OCI-LY7 (cell line): ENCODE measurements at places on chromosomes 4 and X.

DNA sequence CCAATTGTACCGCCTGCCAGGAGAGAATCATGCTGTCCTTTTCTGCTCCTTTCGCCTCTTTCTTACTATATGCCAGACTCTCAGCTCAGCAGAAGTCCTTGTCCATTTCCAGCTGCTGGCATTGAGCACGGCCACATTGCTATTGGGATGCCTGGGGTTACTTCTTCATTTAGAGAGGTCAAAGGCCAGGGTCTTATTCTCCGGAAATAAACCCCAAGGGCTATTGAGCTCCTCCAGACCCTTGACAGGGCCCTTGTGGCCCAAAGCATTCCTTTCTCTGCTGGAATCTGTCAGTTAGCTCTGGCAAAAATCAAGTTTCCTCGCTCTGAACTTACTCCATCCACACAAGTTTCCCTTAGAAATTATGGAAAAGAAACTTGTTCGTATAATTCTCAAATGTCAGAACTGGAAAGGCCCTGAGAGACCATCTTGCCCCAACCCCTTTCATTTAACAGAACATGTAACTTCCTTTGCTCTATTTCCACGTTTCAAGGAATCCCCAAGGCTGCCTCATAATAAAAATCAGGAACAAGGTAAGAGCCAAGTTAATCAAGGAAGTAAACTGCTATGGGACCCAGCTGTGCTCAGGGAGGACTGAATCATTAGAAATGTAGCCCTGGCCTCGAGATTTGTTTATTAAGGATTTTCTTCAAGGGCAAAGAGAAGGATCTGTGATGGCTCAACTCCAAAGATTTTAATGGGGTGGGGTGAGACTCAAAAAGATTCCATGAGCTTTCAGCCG lies 11.8 kb downstream of the AKAP4 start:
- DNase-seq = no peak

GRCh38 chr4:24805067-24805466 lies 9.7 kb downstream of the SOD3 start:
- no peak for DNase-seq

DNA sequence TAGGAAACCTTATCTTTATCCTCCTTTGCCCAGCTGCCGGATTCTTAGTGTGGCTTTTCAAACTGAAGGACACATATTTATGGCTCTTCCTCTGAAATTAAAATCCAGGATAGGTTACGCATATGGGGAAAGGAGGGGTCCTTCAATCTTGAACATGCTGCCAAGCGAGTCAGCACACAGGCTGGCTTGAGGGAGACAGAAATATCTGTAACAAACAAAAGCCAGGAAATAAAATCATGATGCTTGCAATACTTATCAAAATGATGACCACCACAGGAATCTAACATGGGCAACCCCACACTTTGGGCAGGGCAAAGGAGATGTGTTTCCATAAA lies 196.4 kb upstream of the LDB2 start:
- DNase-seq = no peak

DNA sequence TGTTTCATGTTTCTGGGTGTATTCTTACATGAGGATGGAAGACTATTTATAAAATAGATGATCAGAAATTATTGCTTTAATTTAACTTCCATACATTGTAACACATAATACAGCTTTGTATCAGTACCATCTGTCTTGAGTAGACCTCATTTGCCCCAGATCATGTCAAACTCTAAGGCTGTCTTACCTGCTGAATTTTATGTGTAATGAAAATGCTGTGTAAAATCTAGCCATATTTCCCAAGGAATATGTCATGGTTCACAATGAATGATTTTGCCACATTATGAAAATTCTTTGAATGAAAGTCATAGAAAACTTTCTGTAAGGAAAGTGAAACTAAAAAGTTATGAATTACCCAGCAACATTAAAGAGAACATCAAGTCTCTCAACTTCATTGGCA lies 7.4 kb downstream of the BDH2 start:
- DNase-seq = no peak

DNA sequence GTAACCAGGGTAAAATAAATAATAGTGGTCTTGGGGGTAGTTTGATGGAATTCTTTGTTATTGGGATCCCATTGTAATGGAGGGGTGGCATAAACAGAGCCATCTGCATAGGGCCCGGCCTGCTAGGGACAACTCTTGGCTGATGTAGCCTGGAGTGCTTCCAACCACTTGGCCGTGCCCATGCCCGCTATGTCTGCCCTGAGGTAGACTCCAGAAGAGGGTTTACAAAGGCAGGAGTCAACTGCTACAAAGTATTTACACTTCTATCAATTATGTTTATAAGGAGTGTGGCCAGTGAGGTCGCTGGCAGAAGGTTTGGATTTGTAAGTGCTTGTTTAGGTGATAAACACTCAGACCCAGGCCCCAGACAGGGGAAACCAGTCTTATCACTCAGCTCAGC lies 8.1 kb downstream of the RASL11B start:
- DNase-seq = no peak

DNA sequence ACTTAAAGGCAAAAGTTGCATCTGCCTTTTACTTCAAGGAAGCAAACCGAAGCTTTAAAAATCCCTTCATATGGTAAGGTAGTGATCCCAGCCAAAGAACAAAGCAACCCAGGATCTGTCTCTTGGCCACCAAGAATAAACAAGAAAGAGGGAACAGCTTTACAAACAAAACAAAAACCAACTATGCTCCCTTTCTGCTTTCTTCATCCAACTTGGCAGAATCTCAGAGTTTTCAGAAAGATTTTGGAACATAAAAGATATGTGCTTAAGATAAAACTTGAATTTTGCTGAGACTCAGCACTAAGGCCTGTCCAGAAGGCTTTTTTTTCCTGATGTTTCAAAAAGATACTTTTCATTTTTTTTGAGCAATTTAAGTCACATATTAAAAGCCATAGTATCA lies 94.0 kb downstream of the COL4A6 start:
- DNase-seq = no peak

DNA sequence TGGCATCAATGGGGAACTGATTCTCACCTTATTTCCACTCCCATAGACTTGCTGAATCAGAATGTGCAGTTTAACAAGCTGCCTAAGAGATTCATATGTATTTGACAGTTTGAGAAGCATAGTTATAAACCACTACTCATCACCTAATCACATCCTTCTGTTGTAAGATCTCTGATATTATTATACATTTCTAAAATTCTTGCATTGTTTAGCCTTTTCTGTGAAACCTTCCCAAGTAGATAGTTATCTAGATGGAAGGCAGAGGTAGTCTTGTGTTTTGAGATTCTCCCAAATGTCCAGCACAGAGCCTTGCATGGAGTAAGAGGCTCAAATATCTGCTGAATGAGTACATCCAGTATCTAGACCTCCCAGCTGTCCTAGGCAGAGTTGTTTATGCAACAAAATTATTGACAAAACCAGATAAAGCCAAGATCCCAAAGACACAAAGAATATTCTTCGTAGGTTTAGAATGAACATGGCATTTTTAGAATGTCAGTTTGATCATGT lies 227.3 kb downstream of the KDR start:
- no peak for DNase-seq

GRCh38 chr4:20151436-20151835 lies 100.3 kb upstream of the SLIT2 start:
- DNase-seq = no peak

- peak; percentile 4 for DNase-seq
Measured at GRCh38 chrX:24026432-24026831, 554 bp downstream of the KLHL15 start.

- DNase-seq = no peak
Measured at GRCh38 chr4:2048831-2049230, 10.3 kb upstream of the NAT8L start.

DNA sequence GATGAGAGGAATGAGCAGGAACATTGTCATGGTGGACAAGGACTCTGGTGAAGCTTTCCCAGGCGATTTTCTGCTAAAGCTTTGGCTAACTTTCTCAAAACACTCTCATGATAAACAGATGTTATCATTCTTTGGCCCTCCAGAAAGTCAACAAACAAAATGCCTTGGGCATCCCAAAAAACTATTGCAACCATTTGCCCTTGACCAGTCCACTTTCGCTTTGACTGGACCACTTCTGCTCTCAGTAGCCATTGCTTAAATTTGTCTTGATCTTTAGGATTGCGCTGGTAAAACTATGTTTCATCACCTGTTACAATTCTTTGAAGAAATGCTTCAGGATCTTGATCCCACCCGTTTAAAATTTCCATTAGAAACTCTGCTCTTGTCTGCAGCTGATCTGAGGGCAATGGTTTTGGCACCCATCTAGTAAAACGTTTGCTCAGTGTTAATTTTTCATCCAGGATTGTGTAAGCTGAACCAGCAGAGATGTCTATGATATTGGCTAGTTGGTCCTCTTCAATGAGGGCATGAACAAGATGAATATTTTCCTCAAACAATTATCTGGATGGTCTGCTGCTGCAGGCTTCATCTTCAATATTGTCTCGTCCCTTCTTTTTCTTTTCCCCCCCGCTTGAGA lies 14.8 kb downstream of the TBC1D1 start:
- no peak for DNase-seq

DNA sequence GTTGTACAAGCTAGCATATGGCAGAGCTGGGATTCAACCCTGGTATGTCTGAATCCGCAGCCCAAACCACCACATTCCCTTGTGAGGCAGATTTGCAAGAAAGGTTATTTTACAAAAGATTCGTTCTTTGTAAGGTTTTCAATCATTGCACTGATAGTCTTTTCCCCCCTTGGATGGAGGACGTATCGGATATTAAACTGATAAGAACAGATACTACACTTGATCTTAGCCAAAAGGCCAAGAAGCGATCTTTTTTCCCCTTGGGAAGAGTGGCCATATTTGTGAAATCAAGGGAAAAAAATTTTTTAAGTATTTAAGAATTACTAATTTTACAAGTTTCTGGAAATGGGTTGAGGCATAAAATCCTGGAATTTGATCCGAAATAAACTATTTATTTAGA lies 34.4 kb upstream of the MSMO1 start:
- no peak for DNase-seq

GRCh38 chr4:85318415-85318814 lies 156.5 kb upstream of the ARHGAP24 start:
- no peak for DNase-seq

DNA sequence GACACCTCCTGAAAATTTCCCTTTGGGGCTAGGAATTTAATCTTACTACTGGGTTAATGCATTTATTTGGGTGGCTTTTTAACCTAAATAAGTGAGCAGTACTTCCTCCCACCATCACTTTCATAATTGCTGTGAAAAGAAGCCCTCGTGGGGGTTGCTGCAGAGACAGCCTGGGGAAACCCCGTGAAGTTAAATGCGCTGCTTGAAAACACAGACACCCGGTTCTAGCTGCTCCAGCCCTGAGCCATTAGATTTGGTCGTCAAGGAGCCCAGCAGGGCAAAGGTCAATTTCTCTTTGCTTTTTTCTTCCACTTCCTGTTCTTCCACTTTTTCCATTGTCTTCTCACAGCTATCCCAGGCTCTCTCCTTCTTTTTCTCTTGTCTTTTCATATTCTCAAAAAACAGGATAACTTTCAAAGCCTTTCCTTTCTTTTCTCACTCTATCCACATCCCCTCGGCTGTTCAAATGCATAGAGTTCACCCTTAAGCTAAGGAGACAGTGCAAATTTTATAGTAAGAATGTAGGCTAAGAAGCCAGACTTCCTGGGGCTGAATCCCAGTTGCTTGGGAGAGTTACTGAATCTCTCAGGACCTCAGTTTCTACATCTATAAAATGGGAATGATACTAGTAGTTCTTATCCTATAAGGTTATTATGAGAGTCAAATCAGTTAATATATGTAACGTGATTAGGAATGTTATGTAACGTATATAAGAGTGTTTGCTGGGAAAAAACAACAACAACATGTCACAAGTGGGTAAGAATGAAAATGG lies 91.5 kb upstream of the ZNF827 start:
- DNase-seq = peak; percentile 75

- no peak for DNase-seq
Measured at GRCh38 chr4:1831331-1831730, 24.6 kb downstream of the LETM1 start.

DNA sequence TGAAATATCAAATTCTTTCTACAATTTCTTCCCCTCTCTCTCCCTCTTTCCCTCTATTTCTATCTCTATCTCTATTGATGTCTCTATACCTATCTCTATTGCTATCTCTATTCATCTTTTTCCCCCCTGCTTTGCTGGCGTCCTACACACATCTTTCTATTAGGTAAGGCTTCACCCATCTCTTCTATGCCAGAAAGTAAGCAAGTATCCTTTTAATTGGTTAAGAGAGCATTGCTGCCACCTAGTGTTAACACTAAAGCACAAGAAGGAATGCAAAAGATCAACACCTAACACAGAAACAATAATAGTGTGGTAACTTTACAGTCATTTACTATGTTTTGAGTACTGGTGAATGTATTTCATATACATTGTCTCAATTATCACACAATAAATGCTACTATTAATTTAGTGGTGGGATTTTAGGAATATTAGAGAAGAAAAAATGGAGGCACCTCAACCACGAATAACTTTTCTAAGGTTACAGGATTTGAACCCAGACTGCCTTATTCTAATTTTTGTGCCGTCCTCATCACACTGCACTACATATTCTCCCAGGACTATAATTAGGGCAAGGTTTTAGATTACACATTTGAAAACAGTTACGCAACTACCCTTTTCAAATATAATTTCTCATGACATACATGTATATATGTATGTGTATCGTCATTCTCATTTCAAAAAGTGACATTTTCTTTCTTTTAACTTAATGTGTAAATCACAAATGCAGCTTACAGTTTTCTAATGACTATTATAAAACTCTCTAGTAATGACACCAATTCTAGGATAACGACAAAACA lies 3.7 kb upstream of the C4orf36 start:
- DNase-seq = peak; percentile 73

DNA sequence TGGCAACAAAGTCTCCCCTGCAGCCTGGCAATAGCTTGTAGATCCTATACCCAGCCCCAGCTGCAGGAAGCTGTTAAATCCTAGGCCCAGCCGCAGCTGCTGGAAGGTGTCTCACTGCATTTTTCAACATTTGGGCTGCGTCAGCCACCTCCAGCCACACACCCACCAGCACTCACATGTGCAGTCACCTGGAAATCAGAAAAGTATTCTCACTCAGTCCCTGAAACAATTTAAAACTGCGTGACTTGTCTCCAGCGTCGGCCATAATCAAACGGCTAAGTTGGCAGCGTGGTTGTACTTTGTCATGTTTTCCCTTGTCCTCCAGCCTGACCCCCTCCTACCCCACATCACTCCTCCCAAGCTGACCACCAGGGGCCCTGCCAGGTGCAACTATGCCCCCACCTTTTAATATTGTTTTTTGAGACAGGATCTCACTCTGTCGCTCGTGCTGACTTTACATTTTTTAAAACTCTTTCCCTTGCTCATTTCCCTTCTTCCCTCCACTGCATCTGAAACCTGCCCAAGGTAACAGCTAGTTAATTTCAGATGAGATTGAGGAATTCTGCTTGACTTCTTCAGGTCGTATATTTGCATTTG lies 97.2 kb upstream of the FRG1 start:
- DNase-seq = no peak

DNA sequence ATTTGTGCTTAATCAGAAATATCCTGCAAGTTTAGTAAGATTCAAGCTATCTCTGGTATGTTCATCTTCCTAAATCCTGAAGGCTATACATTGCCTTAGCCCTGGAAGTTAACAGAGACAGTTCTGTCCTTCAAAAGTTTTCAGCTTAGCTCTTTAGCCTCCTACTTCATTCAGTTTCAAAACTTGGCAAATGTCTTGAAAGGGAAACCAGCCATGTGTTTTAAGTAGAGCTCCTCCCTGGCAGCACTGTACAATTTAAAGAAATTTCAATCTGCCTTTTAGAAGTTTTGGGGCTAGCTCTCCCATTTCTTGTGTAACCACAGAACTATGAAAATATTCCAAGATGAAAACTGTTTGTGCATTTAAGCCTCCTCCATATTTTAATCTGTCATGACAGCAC lies 47.0 kb downstream of the FANCB start:
- DNase-seq = no peak
